Activated CD4-positive, alpha-beta T cell treated with anti-CD3 and anti-CD28 coated beads, Interleukin-2, Interleukin-4, amounts not matched to agents 100 ng/mL and 50 ng/mL, durations not matched to agents 16 hours and 8 hours (primary cell): ENCODE measurements at places on chromosomes 16 and 17.
A peak's percentile ranks its signal among the peaks of the same experiment; 100 is the strongest.

- no peak for DNase-seq
Measured at GRCh38 chr17:69552986-69553667, 138.6 kb downstream of the MAP2K6 start.

DNA sequence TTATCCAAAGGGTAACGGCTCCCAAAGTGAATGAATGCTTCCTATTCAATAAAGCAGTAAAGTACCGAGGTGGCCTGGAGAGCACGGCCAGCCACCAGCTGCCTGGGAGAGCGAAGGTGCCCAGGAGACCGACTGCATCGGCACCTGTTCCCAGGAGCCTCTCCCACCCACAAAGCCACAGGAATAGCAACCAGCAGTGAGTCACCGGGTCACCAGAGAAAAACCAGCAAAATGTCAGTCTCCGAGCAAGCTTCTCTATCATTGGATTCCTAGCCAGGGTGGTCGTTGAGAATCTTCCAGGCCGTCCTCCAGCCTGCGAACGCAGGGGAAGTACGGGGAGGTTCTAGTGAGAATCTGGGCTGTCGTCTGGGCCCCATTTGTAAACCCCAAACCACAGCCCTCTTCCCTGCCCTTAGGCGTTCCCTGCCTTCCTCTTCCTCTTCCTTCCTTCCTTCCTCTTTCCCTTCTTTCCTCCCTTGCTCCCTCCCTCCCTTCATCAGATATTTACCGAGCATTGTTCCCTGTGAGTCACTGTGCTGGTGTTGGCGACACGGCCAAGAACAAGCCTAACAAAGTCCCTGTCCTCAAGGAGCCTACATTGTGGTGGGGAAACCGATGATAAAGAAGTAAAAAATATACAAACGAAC, 114.6 kb downstream of the SLC39A11 start:
- DNase-seq: no peak

DNA sequence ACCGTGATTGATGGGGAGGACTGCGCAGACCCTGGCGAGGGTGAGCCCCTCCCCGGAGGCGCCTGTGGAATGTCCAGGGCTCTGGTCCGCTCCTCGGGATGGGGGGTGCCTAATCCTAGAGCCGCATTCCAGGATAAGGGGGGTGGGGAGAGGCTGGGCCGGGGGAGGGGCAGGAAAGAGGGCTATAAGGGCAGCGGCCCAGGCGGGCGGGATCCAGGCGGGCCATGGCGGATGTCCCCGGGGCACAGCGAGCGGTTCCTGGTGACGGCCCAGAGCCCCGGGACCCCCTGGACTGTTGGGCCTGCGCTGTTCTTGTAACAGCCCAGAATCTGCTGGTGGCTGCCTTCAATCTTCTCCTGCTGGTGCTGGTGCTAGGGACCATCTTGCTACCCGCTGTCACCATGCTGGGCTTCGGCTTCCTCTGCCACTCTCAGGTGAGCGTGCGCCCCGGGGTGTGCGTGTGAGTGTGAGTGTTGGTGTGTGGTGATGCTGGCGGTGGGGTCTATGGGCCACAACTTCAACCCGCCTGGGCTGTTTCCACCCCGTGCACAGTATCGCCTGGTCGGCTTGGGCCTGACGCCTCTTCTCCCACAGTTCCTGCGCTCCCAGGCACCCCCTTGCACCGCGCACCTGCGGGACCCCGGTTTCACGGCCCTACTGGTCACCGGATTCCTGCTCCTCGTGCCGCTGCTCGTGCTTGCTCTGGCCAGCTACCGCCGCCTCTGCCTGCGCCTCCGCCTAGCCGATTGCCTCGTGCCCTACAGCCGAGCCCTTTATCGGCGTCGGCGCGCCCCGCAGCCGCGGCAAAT, at the start of gene TMEM88:
Gene TMEM88, plus strand, starts transcription at position 216 of the 809 bp plus-strand sequence. Its CDS starts 9 bp downstream, at position 225.
- DNase-seq: no peak

DNA sequence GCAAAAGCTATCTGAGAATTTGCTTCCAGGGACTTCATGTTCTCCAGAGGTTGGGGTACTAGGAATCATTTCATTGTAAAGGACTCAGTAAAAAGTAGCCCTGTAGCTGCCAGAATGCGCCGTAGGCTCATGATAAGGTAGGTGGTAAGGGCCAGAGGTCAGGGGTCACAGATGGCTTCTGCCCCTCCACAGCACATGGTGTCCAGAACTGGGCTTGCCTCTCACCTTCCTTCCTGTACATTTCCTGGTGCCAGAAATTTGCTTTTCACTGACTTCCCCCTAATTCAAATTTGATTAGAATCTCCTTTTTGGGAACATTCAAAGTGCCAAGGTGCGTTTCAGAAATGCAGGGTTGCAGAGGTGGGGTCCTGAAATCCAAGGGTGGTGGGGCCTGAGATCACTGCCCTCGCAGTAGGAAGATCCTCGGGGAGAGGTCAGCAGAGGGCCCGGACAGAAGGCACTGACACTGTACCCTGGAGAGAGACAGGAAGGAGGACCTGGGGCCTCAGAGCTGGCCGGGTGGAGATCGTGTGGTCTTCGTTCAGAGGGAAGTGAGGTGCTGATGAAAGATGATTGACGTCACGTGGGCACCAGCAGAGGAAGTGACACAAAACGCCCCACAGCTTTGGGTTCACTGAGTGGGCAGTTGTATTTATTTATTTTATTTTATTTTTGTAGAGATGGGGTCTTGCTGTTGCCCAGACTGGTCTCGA, 25.5 kb upstream of the METRNL start:
- DNase-seq: no peak

GRCh38 chr16:81583893-81584631, 139.5 kb downstream of the CMIP start:
- no peak for DNase-seq

- DNase-seq: peak; percentile 91
Measured at GRCh38 chr17:8125154-8125946, 1.4 kb upstream of the HES7 start.

DNA sequence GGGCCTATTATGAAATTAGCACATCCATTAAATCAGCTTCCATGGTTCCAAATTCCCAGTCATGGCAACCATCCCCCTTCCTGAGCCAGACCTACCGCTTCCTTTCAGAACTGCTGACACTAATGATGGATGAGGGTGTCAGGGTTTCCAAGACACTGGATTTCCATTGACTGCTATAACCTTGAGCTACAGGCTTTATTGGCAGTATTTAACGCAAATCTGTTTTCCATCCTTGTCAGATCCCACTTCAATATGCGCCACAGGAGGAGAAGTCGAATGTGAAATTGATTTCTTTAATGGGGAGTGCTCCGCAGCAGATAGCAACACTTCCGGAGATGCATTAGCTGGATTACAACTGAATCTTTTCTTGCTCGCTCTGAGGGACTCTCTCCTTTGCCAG, 197.1 kb downstream of the HS3ST4 start:
- DNase-seq: no peak

GRCh38 chr17:56883616-56884015, 30.2 kb downstream of the TRIM25 start:
- no peak for DNase-seq

DNA sequence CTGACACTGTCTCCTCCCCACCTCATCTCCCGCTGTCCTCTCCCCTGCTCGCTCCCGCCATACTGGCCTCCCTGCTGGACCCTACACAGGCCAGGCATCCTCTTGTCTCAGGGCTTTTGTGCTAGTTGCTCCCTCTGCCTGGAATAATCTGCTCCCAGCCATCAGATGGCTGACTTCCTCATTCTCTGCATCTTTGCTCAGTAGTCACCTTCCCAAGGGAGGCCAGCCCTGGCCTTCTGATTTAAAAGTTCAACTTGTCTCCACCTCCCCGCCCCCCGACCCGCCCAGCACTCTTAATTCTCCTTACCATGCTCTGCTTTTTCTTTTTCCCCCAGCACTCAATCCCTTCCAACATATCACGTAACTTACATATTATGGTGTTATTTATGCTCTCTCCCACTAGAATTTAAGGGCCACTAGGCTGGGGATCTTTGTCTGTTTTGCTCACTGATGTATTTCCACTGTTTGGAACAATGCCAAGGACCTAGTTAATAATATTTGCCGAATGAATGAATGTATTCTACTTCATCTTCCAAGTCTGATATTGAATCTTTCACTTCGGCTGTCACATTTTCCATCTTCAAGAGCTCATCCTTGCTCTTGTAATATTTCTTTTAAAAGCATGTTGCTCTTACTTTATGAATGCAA, 178.3 kb downstream of the CDK5R1 start:
- DNase-seq: no peak

- peak; percentile 83 for DNase-seq
Measured at GRCh38 chr17:50139950-50140885, 10.3 kb upstream of the SAMD14 start.

GRCh38 chr17:73855720-73856333, 211.6 kb upstream of the SDK2 start:
- DNase-seq: no peak

DNA sequence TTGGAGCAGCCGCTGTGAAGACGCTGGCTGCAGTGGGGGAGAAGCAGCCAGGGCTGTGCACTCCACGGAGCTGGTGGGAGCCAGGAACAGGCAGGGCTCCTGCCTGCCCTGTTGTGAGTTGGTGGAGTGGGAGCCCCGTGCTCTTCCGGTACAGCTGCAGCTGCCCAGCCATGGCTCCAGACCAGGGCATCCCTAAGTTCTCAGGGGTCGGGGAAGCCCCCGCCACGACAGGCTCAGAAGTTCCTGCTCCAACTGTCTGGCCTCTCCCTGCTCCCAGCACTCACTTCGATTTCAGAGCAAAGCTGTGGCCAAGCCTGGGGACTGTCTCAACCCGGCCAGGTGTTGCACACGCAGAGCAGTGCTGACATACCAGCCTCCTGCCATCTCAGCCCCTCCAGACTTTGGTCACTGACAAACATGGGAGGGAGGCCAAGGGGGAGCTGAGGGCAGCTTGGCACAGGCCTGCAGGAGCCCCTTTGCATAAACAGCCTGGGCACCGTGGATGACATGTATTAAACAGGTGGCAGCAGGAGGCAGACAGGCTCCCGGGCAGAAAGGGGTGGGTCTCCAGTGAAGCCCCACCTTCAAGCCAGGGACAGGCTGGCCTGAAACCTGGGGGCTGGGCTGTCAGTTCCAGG, 13.9 kb upstream of the KDM8 start:
- no peak for DNase-seq

DNA sequence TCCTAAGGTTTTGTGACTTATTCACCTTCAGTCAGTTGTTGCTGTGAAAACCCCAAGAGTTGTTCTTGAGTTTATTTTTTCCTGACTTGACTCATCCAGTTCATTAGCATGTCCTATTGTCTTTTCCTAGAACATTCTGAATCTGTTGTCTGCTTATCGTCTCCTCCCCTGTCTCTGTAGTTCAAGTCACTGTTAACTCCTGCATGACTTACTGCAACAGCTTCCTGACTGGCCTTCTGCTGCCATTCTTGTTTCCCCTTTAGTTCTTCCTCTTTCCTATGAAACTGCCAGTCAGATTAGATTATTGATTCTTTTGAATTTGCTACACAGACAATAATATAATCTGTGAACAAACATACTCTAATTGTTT, 161.5 kb downstream of the FTO start:
- DNase-seq: peak; percentile 28

GRCh38 chr16:8229011-8229520, 361.2 kb downstream of the TMEM114 start:
- DNase-seq: no peak

GRCh38 chr16:73033271-73033998, 14.5 kb downstream of the ZFHX3 start:
- no peak for DNase-seq

DNA sequence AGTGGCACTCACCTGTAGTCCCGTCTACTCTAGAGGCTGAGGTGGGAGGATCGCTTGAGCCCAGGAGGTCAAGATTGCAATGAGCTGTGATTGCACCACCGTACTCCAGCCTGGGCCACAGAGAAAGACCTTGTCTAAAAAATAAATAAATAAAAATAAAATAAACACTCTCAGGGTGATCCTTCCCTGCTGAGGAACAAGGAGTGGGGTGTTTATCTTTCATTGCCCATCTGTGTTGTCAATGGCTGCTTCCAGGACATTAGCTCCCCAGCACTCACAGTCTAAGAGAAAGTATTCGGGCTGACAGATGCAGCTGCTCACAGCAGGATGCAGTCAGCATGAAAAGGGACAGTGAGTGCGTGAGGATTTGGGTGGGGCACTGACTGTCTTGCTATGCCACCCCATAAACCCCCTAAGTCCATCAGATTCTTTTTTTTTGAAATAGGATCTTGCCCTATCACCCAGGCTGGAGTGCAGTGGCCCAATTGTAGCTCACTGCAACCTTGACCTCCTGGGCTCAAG, 31.3 kb upstream of the RBBP6 start:
- no peak for DNase-seq

- no peak for DNase-seq
Measured at GRCh38 chr16:3047387-3047720, 993 bp downstream of the MMP25 start.

DNA sequence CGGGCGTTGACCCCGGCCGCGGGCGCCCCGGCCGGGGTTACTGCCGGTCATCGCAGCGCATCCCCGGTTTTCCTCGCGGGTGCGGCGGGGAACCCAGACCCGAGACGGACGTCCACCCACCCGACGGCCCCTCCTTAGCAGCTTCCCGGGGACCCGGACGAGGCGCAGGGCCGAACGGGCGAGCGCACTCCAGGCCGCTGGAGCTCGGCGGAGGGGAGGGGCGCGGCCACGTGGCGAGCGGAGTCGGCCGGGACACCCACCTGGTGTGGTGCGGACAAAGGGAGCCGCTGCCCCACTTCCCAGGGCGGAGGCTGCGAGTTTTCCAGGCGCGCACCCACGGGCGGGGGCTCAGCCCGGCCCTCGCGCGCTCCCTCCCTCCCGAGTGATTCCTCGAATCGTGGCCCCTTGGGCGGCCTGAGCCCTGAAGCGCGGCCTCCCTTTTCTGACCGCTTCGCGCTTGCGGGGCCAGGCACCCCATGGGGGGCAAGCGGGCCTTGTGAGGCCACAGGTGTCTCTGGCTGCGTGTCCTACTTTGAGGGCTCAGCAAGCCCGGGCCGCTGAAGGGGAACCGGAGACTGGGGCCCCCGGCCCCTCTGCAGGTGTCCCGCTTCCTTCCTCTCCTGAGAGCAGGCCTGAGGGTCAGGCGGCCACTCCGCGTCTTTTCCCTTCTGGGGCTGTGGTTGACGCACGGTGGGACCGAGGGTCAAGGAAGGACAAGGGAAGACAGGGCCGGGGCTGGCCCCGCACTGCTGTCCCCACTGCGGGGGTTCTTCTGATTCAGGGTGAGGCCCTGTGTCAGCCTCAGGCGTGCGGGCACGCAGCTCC, 1.1 kb upstream of the FASN start:
- no peak for DNase-seq

GRCh38 chr16:4733211-4733742, 794 bp downstream of the ANKS3 start:
- DNase-seq: no peak

- no peak for DNase-seq
Measured at GRCh38 chr17:77768248-77768852, 190.2 kb upstream of the TNRC6C start.

DNA sequence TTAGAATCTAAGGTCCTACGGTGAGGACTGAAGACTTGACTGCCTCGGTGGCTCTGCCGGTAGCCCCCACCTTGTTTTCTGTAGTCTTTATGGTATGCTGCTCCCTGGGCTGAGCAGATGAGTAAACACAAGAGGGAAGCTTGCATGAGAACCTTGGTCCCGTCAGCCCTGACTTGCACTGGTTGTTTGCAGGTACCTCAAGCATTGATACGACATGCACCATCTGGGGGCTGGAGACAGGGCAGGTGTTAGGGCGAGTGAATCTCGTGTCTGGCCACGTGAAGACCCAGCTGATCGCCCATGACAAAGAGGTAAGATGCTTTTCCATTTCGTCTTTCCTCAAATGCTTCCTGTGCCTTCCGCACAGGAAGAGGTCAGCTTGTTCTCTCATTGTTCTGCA, 21.1 kb upstream of the TACO1 start:
- no peak for DNase-seq
